ENCODE measurements at places on chromosomes 1 and 21.

GRCh38 chr1:9482816-9483572 is 56.3 kb upstream of the SLC25A33 start:
- no peak for DNase-seq

DNA sequence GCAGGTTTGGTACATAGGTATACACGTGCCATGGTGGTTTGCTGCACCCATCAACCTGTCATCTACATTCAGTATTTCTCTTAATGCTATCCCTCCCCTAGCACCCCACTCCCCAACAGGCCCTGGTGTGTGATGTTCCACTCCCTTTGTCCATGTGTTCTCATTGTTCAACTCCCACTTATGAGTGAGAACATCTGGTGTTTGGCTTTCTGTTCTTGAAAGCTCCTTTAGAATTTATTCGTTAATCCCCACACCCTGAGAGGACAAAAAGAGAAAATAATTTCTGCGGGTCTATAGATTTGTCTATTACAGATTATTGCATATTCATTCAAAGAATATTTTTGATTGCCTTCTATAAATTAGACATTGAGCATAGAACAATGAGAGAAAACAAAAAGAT is 455.5 kb downstream of the PLPP3 start:
- no peak for DNase-seq

DNA sequence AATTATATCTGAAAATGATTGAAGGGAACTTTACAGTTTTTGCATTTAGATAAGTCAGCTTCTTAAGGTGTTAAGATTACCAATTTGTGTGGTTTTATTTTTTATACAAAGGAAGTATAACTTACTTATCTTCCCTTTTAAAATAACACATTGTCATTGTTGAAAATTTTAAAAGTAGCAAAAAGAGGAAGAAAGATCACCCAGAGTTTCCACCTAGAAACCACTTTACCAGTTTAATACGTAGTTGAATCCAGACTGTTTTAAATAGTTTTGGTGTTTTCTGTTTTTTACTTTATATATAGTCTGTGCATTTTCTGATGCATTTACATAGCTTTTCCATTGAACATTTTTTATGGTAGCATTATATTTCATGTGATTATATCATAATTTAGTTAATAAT is 6.1 kb downstream of the CCDC18 start:
- DNase-seq: no peak

DNA sequence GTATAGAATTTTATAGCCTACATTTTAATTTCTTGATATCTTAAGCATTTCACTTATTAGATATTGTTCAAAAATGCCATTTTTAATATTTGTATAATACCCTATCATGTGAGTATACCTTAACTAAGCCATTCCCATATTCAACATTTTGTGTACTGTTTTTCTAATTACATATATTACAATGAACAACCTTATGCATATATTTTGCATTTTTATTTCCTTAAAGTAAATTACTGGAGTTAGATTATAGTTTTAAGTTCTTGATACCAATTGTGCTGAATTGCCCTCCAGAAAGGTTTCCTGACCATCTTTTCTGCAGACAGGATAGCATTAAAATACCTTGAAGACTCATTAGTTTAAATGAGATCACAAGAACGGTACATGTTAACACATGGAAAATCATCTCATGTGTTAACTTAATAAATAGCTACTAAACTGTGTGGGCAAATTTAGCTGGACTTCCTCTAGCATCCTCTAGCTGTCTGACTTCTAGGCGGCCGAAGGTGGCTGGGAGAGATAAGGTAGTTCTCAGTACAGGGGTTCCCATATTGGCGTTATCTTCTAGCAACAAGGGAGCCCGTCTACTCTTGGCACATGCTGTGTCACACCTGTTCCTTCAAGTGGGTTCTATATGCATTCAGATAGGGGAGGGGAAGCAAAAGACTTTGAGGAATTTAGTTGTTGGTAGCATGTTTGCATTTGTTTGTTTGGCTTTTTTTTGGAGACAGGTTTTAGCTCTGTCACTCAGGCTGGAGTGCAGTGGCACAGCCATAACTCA is 8.9 kb downstream of the DCLRE1B start:
- DNase-seq: no peak

DNA sequence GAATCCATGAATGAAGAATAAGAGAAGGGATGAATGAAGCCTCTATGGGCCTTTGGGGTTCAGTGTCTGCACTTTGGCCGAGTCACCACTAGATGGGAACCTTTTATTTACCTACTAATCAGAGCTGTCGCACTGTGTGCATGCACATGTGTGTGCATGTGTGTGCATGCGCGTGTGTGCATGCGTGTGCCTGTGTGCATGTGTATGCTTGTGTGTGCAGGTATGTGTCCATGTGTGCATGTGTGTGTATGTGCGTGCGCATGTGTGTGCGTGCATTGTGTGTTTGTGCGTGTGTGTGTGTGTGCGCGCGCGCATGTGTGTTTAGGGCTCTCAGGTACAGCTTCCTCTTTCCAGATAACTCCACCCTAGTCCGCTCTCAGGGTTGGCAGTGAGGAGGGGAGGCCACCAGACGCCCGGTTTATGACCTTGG is 20.4 kb upstream of the UBXN10 start:
- no peak for DNase-seq

GRCh38 chr1:213326281-213327016 is 275.4 kb downstream of the RPS6KC1 start:
- DNase-seq: no peak

DNA sequence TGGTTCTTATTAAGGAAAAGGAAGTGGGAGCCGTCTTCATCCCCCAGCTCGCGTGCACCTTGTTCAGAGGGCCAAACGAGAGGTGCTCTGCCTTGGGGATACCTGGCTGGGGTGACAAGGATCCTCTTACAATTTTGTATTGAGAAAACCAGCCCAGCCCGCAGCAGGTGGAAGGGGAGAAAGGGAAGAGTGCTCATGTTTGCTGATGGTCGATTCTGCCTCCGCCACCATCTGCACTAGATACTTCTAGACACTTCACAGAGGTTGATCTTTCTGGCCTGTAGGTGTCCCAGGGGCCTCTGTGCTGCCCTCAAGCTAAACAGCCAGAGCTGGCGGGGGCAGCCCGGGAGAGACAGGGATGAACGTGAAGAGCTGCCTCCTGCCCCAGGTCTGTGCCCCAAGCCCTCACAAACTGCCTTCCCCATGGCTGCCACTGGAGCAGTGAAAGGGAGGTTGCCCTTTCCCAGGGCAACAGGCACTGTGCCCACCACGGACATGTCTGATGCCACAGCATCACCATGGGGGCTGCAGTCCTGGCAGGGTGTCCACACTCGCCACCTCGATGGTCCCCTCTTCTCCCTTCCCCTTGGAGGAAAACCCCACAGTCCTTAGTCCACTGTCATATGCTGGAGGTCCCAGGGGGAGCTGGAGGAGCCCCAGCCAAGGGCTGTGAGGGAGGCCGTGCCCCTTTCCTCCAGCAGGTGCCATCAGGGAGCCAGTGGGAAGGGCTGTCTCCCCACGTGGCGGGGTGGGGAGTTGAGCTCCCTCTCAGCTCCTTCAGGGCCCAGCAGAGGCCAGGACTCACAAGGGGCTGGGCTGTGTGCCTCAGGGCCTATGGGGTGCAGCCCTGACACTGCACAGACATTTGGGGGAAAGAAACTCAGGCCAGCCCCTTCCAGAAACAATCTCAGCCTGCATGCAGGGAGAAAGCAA is 8.1 kb downstream of the ADPRS start:
- DNase-seq: no peak

- peak; percentile 92 for DNase-seq
These were observed 16.9 kb downstream of the NTMT2 start for GRCh38 chr1:170162459-170163246.

DNA sequence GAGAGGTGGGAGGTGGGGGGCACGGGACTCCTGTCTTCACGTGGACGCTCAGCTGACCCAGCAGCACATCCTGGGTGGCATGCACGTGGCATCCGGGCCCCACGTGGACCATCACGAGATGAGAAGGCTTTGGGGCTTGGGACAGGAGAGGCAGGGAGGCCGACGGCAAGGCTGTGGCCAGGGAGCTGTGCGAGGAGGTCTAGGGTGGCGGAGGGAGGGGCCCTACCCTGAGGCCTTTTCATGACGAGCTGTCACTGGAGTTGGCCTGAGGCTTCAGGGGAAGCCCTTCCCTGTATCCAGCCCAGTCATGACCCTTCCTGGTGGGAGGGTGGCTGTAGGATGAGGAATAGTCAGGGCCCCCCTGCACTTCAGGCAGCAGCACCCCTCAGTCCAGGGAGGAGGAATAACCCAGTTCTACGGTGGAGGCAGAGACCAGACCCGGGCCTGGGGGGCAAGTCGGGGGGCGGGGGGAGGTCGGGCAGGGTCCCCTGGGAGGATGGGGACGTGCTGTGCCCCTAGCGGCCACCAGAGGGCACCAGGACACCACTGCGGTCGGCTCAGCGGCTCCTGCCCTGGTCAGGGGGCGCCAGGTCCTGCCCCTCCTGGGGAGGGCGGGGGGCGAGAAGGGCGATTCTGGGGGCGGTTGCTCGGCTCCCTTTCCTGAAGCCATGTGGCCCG is 2.0 kb upstream of the PERM1 start:
- no peak for DNase-seq

DNA sequence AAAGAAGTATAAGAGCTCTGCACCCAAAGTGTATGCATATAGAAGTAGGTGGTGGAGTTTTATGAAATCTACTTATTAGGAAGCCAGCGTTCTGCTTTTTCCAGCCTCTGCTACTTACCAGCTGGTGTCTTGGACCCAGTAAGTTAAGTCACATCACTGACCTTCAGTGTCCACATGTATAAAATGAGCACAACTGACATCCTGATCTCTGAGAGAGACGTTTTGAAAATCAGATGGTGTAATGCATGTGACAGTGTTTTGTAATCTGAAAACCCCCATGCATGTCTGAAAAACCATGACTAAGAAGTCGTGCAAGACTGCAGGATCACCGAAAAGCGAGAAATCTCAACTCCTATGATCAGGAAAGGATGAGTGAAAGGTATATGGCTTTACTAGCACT is 2.0 kb downstream of the CR1 start:
- DNase-seq: no peak

DNA sequence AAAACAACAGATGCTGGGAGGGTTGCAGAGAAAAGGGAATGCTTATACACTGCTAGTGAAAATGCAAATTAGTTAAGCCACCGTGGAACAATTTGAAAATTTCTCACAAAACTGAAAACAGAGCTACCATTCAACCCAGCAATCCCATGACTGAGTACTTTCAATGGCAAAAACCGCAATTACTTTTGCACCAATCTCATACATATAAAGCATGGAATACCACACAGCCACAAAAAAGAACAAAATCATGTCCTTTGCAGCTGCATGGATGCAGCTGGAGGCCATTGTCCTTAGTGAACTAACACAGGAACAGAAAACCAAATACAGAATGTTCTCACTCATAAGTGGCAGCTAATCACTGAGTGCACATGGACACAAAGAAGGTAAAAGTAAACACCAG is 6.3 kb upstream of the OR2T8 start:
- no peak for DNase-seq

GRCh38 chr1:29716306-29716705 is 480.0 kb downstream of the PTPRU start:
- DNase-seq: no peak

GRCh38 chr1:217712925-217713597 is 81.9 kb downstream of the SPATA17 start:
- DNase-seq: no peak

DNA sequence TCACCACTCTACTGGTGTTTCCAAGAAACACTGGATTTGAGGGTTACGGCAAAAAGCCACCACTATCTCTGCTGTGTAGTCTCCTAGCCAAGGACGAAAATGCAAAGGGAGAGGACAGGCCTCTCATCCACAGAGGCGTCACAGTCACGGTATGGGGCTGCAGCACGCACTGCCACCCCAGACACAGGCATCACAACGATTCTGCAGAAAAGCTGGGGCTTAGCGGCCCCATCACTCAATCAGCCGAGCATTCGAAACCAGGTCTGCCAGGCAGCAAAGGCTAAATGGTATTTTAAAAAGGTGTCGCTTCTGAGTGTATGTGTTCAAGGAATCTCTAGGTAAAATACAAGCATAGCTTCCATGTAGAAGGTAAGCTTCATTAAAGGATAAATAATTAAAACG is 1.4 kb downstream of the RIPK4 start:
- no peak for DNase-seq

DNA sequence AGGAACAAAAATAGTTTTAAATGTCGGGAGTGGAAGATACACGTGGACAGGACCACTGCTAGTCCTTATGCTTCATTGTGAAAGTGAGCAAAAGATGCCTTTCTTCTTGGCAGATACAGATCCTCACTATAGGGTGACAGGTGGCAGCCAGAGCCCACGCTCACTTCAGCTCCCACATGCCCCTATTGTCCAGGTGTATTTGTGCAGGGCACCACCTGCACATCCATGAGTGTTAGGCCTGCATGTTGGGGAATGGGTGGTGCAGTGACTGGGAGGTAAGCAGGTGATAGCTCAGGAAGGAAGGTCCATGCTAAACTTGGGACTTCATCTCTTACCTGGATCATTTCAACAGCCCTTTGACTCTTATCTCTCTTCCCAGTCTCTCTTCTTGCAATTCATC is 27.4 kb downstream of the SLC5A9 start:
- DNase-seq: no peak

- no peak for DNase-seq
These were observed at the start of gene PLEKHG5 for GRCh38 chr1:6491480-6491962. Gene PLEKHG5, minus strand, starts transcription at chr1:6491667. Its CDS starts 14,096 bp downstream, at chr1:6477571.

- DNase-seq: no peak
These were observed 15.4 kb downstream of the HDAC1 start for GRCh38 chr1:32307324-32307723.

DNA sequence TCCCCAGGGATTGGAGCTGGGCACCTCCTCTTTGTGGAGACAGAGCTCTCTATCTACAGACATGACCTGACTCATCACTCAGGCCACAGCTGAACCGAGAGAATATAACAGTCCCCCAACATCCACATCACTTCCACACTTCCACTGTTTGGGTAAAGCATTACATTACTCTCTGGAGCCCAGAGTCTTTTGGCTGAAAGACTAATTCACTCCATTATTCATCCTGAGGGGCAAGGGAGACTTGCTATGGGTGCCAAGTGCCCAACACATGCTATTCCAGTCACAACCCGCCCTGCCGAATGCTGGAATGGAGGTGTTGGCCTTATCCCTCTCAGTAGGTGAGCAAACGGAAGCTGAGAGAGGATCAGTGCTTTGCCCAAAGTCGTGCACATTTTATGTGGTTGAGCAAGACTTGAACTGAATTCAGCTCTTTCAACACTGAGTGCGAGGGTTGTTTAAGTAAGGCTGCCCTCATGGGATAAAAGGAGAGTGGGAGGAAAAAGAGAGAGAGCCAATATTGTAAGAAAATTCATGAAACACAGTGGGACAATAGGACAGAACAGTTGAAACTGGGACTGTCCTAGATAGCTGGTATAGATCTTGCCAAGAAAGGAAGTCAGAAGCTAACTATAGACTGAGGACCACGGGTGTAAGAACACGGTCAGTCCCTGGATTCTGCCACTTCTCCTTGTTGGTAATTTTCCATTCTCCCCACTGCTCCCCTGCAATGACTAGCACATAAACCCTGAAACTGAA is 13.5 kb upstream of the CHI3L1 start:
- peak; percentile 63 for DNase-seq

All from umbilical cord (tissue), 2 donors.